Ovary (tissue), 10 donors: ENCODE measurements at places on chromosomes 5 and 9.

- DNase-seq = no peak
Measured at GRCh38 chr5:11863911-11864310, 40.3 kb downstream of the CTNND2 start.

GRCh38 chr9:36871606-36872005, 162.5 kb downstream of the PAX5 start:
- no peak for DNase-seq

- DNase-seq = no peak
Measured at GRCh38 chr9:76373784-76374474, 20.3 kb downstream of the RFK start.

DNA sequence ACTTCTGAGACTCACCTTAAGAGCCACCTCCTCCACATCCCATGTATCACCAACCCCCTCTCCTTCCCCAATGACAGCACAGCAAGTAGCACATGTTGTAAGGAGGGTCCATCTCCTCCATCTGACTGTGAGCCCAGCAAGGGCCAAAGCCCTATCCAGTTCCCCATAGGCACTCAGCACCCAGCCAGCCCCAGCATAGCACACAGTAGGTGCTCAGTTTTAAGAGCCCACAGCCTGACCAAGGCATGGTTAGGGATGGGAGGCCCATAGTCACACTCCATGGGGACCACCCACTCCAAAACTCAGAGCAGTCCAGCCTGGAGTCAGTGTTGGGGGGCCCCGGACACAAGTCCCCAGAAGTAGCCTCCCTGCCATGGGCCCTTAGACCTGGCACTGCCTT, 205.7 kb downstream of the CDK5RAP2 start:
- DNase-seq = no peak

- no peak for DNase-seq
Measured at GRCh38 chr9:17191082-17191481, 56.2 kb downstream of the CNTLN start.
